Renal cortex interstitium (tissue), 15 donors: ENCODE measurements at places on chromosomes 12 and 14. TPM values are rescaled to one million over a fixed set of nuclear protein-coding genes. Genes with fewer than 3 reads are reported as not detected.

- no peak for DNase-seq
These were observed 127.2 kb downstream of the RBM19 start for GRCh38 chr12:113838896-113839295.

GRCh38 chr12:92156704-92157395, 11.2 kb upstream of the BTG1 start:
- DNase-seq, result no peak

DNA sequence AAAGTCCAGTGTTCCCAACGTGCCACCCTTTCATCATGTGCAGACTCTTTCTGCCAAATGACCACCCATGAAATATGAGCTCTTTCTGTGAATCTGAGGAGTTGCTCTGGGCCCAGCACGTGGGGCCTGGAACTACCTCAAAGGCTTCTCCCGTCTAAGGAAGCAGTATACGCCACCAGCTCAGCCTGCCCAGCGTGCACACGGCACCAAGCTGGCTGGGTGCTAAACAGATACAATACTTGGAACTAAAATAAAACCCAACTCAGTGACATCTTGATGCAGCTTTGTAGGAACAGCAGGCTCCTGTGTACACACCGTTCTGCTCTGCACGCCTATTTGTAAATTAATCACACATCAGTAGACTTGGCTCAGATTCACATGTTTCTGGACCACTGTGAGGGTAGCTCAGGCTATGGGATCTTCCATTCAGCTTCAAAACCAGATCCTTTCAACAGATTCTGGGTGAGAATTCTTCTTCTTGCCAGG, 74.8 kb downstream of the ARL6IP4 start:
- DNase-seq, result no peak

DNA sequence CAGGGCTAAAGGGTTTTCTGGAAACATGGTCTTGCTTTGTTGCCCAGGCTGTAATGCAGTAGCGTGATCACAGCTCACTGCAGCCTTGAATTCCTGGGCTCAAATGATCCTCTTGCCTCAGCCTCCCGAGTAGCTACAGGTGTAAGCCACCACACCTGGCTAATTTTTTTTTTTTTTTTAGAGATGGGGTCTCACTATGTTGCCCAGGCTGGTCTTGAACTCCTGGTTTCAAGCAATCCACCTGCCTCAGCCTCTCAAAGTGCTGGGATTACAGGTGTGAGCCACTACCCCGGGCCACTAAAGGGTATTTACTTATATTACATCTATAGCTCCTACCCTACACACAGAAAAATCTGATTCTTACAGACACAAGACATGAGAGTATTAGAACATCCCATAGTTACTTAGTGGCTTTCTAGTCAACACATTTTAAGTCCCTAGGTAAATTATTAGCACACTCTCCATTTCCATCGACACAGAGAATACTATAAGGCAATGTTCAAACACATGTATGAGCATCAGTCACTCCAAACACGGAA, 6.2 kb upstream of the DCAF11 start:
- no peak for DNase-seq

GRCh38 chr12:45745861-45746277, 16.4 kb downstream of the ARID2 start:
- no peak for DNase-seq

DNA sequence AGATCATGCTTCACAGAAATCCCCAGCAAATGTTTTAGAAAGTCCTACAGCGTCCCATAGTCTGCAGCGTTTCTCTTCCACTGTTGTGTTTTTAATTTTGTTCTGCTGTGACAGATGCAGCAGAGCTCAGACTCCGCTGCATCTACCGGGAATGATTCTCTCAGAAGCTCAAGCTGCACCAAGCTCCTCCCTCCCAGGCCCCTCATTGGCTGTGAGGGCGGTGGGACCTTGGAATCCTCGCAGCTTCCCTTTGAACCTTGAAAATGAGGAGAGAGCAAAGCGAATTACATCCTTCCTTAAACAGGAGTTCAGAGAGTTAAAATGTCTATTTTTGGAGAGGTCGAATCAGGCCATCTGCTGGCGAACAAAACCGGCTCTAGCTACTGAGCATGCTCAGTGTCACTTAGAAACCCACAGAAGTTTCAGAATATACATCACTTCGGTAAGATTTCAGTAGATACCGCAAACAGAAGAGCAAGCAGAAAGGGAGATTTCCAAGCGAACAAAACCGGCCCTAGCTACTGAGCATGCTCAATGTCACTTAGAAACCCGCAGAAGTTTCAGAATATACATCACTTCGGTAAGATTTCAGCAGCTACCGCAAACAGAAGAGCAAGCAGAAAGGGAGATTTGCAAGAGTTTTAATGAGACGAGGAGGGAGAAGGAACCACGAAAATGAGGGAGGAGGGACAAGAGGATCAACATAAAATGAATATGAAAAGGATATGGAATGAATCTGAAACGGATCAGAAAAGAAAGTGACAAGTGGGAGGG, at the start of gene ABCD2:
TSS of gene ABCD2 (minus strand) at position 144 of the 774 bp plus-strand sequence. CDS start 188 bp downstream, outside the sequence.
- peak; percentile 69 for DNase-seq

Gene PRB2
- polyA plus RNA-seq, result not detected

Gene GDF3
- 0.59 TPM for polyA plus RNA-seq

Gene NFATC4
- polyA plus RNA-seq, result 74.1 TPM
